ENCODE measurements at places on chromosomes 16 and 17.

GRCh38 chr16:8552487-8553221, 37.7 kb downstream of the TMEM114 start:
- no peak for DNase-seq

DNA sequence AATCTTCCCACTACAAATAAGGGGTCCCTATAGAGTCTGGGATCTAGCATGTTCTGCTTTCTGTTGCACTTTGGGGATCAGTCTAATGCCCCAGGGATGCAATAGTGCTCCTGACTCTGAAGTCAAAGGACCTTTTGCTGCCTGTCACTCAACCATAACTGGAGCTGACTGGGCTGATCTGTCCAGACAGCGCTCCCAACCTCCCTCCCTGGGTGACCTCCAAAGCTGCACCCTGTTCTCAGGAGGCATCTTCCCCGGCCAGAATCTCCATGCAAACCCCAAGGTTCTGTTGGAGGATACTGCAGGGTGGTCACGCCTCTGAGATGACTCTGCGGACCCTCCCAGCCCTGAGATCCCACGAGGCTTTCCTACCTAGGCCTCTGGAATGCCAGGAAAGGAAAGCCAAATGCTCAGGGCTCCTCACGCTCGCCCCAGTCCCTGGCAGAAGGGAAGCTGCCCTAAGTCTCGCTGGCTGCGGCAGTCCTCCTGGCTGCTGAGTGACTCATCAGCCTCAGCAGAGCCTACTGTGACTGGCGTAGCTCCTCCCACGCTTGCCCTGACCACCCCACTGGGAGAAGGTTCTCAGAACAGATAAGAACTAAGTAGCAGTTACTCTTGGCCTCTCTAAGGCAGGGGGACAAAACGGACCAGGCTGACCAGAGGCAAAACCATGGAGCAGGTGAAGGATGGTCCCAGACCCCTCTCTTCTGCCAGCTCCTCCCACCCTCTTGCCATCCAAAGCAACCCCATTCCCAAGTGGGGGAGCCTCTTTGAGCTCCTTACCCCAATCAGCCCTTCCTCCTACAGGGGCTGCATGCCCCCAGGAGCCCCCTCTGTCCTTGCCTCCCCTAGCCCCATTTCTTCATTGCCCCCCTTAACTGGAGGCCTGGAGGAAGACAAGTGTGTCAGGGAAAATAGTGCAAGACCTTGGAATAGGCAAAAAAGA, 124.1 kb upstream of the TNRC6C start:
- no peak for DNase-seq

- no peak for DNase-seq
These were observed 115.7 kb downstream of the MRM1 start for GRCh38 chr17:36717088-36717487.

DNA sequence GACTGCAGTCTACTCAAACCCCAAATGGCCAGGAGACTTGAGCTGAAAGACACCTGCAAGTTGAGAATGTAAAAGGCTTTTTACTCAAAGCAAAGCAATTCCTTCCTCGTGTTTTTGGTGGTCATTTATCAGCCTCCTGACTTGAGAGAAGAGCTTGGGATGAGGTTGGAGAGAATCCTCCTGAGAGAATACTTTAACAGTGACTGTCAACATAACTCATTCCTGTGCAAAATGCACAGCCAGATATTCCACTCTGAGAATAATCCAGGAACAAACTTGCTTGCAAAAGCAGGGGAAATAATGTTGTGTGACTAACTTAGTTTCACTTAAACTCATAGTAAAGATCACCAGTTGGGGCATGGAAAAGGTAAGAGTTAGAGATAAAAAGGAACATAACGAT, 53.4 kb downstream of the SNTB2 start:
- no peak for DNase-seq

DNA sequence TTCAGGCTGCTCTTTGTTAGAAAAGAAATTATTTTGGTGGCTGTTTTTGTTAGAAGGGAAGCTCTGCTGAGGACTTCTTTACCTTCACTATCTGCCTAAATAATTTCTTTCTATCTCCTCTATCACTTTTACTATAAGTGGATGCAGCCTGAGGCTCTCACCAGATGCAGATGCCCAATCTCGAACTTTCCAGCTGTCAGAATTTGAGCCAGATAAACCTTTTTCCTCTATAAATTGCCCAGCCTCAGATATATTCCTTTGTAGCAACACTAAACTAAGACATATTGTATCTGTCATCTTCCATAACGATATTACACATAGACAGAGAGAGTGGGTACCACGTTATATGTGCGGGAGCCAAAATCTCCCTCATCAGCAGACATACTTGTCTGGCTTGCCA, 15.7 kb upstream of the CDH8 start:
- DNase-seq: no peak

DNA sequence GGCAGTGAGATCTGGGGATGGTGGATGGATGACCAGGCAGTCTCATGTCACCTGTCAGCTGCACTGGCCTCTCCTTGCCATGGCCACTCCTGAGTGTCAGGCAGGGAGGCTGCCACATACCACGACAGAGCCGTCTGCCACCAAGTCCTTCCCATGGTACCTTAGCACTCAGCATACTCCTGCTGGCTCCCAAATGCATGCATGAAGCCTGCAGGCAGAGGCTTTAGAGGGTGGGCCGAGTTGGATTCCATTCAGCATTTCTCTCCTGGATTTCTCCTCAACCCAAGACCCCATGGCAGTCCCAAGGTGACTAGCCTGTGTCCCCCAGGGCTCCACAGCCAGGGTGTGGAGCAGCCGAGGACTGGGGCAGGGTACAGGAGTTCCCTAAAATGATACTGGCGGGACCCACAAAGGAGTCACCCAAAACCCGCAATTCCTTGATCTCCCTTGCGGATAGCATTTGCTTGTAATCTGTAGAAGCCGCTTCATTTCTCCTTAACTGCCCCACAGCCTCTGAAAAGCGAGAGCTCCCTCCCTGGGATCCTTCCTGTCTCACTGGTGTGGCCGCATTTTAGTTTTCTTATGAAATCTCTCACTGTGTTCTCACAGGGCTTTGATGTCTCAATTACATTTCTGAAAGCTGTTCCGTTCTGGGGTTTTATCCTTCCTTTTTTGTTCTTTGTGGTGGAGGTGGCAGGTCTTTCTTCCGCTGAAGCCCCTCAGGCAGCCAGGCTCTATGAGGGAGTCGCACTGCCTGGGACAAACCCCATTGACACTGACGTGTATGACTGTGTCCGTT, 141.4 kb downstream of the SOCS1 start:
- no peak for DNase-seq

- no peak for DNase-seq
These were observed 13.3 kb upstream of the WNT3 start for GRCh38 chr17:46831573-46832330.

- DNase-seq: no peak
These were observed 158.9 kb upstream of the CACNG5 start for GRCh38 chr17:66675991-66676371.

DNA sequence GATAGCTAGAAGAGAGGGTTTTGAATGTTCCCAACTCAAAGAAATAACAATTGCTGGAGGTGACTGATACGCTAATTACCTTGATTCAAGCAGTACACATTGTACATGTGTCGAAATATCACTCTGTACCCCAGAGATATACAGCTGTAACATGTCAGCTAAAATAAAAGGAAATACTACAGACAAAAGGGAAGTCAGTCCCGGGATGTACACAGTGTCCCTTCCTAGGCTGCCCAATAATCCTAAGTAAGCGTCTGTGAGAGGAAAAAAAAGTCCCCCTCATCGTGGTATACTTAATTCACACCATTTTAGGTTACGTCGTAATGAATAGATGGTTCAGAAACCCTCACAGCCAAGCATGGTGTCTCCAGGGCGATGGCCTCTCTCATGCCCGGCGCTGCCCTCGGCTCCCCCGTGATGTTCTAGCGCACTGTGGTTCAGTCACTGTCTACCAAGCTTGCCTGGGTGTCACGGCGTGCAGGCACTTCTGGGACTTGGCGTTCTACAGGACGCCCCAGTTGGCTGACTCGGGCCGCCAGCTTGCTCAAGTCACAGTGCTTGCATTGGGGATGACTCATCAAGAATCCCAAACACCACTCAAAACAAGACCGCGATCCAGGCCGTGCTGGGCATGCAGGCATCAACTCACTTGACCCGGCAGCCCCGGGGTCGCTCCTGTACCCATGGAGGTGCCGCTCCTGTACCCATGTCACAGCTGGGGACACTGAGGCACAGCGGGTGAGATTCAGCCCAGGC, 27.6 kb downstream of the CCDC40 start:
- no peak for DNase-seq

DNA sequence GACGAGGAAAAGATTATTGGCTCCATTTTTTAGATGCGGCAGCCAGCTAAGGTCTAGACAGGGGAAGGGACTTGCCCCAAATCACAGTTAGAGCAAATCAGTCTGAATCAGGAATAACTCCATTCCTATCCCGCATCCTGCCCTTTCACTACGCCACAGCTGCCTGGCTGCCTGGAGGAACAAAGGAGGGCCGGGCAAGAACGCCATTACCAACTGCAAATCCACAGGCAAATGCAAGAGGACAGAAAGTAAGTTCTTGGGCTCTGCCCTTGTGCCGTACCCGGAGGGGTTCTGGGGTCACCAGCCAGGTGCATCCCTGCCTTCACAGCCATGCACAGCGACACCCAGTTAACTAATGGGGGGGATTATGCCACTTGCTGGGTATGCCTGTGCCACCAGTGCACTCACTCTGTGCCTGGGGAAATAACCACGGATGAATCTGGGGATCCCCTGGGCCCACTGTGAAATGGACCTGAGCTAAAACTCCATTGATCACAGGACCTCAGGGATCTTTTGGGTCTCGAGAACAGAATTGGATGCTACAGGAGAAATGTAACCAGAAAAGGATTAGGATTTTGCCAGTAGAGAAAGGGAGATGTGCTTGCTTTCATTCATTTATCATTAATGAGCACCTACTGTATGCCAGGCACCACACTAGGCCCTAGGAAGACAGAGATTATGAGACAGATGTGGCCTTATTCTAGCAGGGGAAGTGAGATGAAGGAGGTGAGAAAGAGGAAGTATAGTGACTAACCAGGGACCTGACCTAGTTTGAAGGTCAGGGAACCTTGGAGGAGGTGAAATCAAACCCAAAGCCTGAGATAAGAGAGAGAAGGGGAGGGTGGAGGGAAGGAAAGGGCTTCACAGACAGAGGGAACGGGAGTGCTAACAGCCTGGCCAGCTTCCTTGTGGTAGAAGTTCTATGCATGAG, 17.7 kb downstream of the BCL7C start:
- peak; percentile 47 for DNase-seq

- no peak for DNase-seq
These were observed 8.4 kb downstream of the DEXI start for GRCh38 chr16:10933865-10934264.

- peak; percentile 70 for DNase-seq
These were observed 488 bp downstream of the C17orf113 start for GRCh38 chr17:42049834-42050392.

DNA sequence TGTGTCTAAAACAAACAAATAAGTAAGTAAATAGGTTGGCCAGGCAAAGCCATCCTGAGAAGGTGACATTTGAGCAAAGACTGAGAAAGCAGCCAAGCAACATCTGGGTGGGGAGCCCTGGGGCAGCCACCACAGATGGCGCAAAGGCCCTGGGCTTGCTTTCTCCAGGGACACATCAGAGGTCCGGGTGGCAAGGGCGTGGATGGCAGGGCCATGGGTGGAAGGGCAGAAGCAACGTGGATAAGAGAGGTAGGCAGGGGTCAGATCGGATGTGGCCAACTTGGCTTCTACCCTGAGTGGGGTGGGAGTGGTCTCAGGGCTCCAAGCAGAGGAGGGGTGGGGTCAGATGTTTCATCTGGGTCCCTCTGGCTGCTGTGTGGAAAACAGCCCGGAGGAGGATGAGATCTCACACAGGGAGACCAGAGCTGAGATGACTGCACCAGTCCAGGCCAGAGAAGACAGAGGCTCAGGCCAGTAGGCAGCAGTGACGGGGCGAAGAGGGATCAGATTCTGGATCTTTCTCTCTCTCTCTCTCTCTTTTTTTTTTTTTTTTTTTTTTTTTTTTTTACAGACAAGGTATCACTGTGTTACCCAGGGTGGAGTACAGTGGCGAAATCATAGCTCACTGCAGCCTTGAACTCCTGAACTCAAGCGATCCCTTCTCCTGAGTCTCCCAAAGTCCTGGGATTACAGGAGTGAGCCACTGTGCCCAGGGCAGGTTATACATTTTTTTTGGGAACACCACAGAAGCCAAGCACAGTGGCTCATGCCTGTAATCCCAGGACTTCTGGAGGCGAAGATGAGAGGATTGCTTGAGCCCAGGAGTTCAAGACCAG, 6.1 kb upstream of the SPN start:
- no peak for DNase-seq

GRCh38 chr17:21330436-21331160, 45.6 kb upstream of the KCNJ12 start:
- DNase-seq: no peak

DNA sequence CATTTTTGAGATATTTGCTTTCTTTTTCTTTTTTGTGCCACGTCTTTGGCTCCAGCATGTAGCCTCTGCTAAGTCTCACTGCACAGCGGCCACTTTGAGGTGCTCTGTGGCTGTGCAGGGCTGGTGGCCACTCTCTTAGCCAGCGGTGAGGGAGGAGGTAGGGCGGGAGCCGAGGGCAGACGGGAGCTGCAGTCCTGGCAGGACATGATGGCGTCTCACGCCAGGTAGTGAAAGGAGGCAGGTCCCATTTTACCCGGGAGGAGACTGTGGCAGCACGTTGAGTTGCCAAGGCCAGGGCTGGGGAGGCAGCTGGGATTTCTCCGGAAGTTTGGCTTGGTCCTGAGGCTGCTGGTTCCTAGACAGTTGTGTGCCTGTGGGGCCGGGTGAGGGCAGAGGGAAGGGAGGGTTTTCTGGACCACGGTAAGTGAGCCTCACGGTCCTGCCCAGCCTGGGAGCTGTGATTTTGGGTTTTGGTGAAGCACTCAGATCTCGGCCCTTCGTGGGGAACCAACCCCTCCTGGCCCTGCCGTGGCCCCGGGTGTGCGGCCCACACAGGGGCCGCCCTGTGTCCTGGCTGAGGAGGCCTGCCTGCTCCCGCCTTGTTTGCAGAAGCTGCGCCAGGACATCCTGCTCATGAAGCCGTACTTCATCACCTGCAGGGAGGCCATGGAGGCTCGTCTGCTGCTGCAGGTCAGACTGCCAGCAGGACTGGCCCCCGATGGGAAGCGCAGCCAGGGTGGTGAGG, 14.4 kb downstream of the DEF8 start:
- DNase-seq: no peak

GRCh38 chr17:61575352-61575975, 15.6 kb downstream of the NACA2 start:
- DNase-seq: no peak

DNA sequence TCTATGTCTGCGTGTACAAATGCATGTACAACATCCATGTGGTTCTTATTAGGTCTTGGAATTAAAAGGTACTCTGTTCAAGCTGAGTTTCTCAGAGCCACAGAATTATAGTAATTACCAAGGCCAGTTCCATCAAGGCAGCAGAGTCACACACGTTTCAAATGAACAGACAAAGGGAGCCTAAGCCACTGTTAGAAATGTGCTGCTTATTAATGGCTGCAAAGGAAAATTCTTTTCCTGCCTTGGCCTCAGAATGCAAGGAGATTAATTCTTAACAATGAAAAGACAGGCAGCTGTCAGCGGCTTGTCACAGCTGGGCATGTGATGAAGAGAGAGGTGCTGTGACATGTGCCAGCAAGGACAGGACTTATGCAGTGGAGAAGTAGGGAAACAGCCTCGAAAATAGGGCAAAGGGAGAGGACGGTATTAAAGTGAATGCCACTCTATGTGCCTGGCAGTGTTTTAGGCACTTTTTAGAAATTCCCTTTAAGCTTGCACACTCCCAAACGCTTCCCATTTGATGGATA, 100.1 kb upstream of the CLEC3A start:
- DNase-seq: no peak

GRCh38 chr16:27401768-27402568, at the start of gene IL21R:
Gene IL21R (plus strand): TSS chr16:27402174. CDS start chr16:27430072, 27,898 bp downstream.
- no peak for DNase-seq

- DNase-seq: no peak
These were observed 3.6 kb downstream of the MAPK7 start for GRCh38 chr17:19381741-19382444.

Measured in right kidney (tissue), 9 donors.